Hypothalamus (tissue), 51 donors: ENCODE measurements at places on chromosomes 7 and 10.

DNA sequence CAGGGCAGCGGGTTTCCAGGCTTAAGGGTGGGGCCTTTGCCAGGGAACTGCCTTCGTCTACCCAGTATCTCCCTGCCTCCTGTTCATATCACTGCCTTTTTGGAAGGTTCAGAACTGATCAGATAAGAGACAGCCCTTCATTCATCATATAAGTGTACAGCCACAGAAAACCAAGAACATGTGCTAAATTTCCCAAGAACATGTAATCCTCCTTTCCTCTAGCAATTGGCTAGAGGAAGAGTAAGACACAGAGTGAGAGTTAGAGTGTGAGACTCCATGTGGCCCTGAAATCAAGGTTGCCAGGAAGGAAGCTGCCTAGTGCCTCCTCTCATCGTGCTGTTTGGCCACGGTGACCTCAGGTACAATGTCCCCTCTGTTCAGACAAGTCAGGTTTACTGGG is 770.9 kb downstream of the TNS3 start:
- no peak for DNase-seq

DNA sequence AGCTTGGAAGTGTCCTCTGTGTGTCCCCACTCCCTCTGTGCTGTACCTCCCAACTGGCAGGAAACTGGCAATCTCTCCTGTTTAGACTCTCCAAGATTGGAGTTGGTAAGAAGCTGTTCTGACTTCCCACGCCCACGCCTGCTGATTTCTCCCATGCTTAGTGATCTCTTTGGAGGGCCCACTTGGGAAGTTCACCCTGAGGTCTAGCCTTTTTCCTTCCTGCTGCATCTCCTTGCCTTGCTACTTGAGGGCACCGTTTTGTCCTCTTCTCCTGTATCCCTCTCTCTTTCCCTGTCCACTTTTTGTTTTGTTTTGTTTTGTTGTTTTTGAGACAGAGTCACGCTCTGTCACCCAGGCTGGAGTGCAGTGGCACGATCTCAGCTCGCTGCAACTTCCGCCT is 35.4 kb downstream of the ZAN start:
- no peak for DNase-seq

DNA sequence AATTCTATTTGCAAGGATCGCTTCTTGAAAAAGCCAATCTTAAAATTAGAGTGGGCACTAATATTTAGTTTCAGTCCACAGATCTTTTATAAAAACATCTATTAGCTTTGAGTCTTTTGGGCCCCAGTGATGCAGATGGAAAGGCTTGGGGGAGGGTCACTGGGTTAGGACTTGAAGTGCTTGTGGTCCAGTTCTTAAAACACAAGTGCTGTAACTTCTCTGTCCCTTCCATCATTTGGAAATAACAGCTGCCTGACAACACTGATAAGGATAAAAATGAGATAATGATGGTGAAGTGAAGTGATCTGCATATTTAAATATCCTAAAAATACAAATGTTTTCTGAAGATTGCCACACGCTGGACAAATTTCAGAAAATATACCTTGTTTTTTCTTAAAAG is 37.1 kb upstream of the ZRANB1 start:
- no peak for DNase-seq

DNA sequence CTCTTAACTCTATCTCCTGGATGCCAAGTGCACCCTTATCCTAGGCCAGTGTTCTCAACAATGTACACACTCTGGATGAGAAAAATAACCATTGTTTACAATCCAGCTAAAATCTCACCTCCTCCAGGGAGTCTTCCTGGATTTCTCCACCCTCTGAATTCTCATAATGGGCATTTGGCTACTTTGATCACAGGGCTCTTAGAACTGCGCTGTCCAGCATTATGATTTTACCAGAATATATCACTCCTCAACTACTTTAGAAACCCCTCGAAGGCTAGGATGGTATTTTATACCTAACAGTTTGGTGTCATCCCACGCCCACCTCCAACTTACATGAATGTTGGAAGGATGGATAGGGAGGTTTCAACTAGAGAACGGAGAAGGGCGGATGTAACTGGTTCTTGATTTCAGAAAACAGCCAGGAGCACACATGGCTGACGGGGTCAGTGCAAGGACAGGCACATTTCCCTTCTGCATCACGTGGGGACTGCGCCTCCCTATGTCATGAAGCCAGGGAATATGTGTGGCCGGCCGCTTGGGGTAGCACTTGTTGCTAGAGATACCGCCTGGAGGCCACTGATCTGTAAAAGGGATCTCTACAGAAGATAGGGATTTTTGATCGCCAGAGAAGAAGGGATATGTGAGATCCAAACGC is 1.2 kb upstream of the ATP6V0E2 start:
- DNase-seq, result no peak

DNA sequence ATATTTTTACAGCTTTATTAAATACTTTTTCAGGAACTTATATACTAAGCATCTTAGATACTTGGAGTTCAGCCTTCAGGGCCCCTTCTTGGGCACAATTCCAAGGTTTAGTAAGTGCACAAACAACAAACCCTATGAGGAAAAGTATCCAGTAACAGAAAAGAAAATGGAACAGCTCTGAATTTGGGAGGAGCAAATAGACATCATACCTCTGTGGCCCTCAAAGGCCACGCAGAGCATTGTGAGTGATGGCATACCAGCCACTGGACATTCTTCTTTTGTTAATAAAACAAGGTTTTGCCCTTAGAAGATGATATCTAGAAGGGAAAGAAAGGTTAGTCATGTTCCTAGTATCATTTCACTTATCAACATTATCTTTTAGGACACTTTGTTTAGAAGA is 46.0 kb downstream of the ST7 start:
- no peak for DNase-seq

GRCh38 chr7:110507832-110508231 is 583.1 kb upstream of the LRRN3 start:
- DNase-seq, result no peak

- no peak for DNase-seq
Measured at GRCh38 chr7:149085866-149086265, 4.7 kb downstream of the ZNF786 start.

DNA sequence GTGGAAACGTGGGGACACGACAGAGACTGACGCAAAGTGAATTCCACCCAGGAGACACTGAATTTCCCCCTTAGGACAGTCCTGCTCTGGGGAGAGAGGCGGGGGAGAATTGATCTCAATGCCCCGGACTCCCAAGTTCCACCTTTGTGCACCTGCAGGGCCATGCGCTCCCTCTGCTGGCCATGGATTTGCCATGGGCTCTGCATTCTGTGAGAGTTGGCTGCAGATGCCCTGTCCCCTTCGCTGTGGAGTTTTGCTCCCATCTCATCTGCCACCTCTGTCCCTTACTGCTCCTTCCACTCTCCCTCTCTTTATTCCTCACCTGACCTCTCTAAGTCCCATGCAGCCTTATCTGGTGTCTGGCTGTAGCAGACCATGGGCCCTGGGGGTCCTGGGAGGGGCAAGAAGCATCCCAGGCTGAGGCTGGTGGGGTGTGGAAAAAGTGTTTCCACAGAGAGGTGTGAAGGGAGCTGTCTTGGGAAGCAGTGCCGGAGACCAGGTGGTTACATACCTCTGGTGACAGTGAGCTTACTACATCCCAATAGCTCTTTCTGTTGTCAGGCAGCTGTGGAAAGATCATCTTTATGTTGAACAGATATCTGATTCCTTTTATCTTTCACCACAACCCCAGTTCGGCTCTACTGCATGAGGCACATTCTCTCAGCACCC is 14.3 kb downstream of the GHRHR start:
- DNase-seq, result no peak

DNA sequence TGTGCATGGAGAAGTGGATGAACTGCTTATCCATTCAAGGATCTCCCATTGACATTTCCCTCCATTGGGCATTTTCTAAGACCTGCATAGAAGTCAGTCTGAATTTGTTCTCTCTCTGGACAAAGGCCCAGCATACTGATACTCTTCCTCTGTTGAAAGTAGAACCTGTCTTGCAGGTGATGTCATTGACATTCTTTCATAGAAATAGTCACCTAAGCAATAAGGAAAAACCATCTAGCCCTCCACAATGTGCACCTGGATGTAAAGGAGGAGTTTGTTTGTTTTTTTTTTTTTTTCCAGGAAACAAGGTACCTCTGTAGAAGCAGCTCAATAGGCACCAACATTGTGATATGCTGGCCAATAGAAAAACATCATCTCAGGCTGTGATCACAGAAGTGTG is 150.4 kb downstream of the DPY19L1 start:
- DNase-seq, result no peak

- no peak for DNase-seq
Measured at GRCh38 chr7:71615017-71615416, 483.1 kb downstream of the GALNT17 start.

DNA sequence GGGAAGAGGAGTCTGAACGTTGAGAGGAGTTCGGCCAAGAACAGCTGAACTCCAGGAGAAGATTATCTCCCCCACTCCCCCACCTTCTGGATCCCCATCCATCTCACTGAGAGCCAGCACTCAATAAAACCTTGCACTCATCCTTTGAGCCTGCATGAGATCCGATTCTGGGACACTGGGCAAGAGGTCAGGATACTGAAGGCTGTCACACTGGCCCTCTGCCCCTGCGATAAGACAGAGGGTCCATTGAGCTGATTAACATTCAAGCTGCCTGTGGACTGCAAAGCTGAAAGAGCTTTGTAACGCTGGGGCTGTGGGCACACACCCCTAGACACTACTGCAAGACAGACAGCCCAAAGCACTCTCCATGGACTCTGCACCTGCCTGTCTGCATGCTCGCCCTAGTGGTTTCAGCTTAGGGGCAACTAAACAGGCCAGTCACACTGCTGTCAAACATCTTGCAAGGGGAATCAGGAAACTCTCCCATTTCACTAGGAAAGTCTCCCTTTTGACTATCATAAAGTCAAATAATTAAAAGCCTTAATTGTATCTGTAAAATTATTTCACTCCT is 42.3 kb upstream of the CNTNAP2 start:
- no peak for DNase-seq

DNA sequence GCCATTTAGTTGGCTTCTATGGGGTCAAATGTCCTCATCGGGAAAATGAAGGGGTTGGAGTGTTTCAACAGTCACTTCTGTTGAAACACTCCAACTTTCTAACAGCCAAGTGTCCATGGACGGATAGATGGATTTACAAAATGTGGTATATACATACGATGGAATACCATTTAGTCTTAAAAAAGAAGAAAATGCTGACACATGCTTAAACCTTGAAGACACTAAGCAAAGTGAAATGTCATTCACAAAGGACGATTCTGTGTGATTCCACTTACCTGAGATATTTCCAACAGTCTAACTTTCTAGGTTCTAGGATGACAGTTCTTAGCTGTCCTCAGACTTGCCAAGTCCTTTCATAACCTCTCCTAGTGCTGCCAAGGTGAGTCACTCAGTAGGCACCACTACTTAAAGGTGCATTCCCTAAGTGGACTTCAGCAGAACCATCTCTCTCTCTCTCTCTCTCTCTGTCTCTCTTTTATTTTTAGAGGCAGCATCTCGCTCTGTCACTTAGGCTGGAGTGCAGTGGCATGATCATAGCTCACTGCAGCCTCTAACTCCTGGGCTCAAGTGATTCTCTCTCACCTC is 69.0 kb downstream of the DENND2A start:
- no peak for DNase-seq

DNA sequence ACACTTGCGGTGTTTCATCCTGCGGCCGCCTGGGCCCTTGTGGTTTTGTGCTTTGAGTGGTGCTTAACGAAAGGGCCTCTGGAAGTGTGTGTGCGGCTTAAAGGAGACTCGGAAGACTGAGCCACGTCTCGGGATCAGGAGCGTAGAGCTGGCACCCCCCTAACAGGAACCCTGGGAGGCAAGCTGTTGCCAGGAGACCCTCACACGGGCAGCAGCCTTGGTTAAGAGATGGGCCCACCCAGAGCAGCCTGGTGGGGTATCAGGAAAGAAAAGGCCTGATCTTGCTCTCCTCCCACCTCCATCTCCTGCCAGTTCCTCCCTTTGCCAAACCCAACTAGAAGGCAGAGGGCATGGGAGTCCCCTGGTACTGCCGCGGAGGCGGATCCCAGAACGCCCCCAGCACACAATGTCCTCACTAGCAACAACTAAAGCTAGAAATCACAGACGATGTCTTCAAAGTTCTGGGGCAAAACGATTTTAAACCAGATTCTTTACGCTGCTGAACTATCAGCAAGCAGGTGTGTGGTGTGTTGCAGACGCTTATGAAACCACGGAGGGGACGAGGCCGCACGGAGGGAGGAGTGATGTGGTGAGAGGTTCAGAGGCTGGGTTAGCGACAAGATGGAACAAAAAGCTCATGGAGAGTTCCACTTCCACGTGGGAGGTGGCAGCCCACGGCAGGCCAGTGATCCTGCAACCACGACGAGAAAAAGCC is 67.0 kb upstream of the INPP5A start:
- DNase-seq, result no peak

- DNase-seq, result no peak
Measured at GRCh38 chr10:119634219-119634544, 17.0 kb upstream of the BAG3 start.

DNA sequence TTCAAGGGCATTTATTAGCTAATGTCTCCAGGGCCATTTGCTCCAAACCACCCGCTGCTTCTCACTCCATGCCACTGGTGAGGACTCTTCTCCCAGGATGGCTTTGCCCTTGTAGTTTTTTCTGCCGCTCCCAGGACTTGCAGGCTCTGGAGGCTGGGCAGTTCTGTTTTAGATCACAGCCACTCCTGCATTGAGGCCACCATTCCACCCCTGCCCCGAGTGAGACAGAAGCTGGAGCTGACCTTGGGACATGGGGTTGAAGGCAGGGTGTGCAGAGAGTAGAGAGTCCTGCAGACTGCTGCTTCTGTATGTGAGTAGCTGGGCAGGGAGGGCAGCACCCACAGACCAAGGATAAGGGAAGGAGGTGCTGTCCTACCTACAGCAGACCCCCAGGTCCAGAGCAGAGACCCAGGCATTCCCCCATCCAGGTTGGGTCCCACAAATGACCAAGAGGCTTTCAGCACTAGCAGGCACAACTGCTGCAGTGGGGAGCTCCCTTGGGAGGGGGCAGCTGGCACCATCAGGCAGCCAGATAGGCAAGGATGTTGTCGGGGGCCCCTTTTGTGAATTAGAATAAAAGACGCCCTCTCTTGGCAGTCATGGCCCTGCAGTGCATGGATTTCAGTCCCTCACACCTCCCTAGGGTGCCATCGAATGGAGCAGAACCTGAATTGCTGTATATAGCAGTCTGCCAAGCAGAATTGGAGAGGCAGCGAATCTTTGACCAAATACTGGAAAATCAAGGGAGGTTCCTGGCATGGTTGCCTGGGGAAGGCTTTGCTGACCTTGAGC is 22.7 kb upstream of the ADCYAP1R1 start:
- DNase-seq, result no peak

GRCh38 chr7:37534893-37535610 is 86.4 kb upstream of the ELMO1 start:
- no peak for DNase-seq

- DNase-seq, result no peak
Measured at GRCh38 chr7:114527589-114527988, 113.0 kb downstream of the FOXP2 start.

- DNase-seq, result no peak
Measured at GRCh38 chr7:81672872-81673271, 97.0 kb downstream of the HGF start.

- DNase-seq, result no peak
Measured at GRCh38 chr10:108966005-108966404, 957.3 kb downstream of the XPNPEP1 start.

- no peak for DNase-seq
Measured at GRCh38 chr7:28615091-28615490, 202.8 kb downstream of the CREB5 start.

GRCh38 chr10:2866569-2866968 is 200.8 kb upstream of the PFKP start:
- no peak for DNase-seq

- DNase-seq, result no peak
Measured at GRCh38 chr7:94697035-94697974, 41.4 kb upstream of the SGCE start.
